ENCODE measurements at places on chromosomes 1 and 21. TPM values are rescaled to one million over a fixed set of nuclear protein-coding genes. Genes with fewer than 3 reads are reported as not detected.

HSPA6 gene
- total RNA-seq = 0.22 TPM

CLDN17 gene
- not detected for total RNA-seq

GJA8 gene
- total RNA-seq = not detected

PLA2G4A gene
- total RNA-seq = 25.9 TPM

C1orf115 gene
- total RNA-seq = 0.76 TPM

LPAR3 gene
- 0.39 TPM for total RNA-seq

LRRC3 gene
- total RNA-seq = 1.1 TPM

RIPPLY3 gene
- total RNA-seq = 0.79 TPM

CHI3L1 gene
- total RNA-seq = 0.54 TPM

HS2ST1 gene
- 17.1 TPM for total RNA-seq

RXFP4 gene
- total RNA-seq = not detected

SEMA6C gene
- 20.8 TPM for total RNA-seq

PRR9 gene
- 6.4 TPM for total RNA-seq

SPRR2A gene
- not detected for total RNA-seq

SUSD4 gene
- not detected for total RNA-seq

LIN28A gene
- not detected for total RNA-seq

LAMC1 gene
- total RNA-seq = 488 TPM

LMX1A gene
- not detected for total RNA-seq

KIF17 gene
- total RNA-seq = 0.33 TPM

PKP1 gene
- 48.3 TPM for total RNA-seq

CHRM3 gene
- not detected for total RNA-seq

All from placental epithelial cell (primary cell).